Stimulated activated CD8-positive, alpha-beta memory T cell treated with anti-CD3 and anti-CD28 coated beads, Interleukin-15, amount 100 ng/mL, for 24 hours (primary cell): ENCODE measurements at places on chromosomes 2 and 18.

GRCh38 chr2:235793163-235793752 is 299.4 kb downstream of the AGAP1 start:
- no peak for DNase-seq

- no peak for DNase-seq
Measured at GRCh38 chr18:43068781-43069180, 46.7 kb downstream of the RIT2 start.

DNA sequence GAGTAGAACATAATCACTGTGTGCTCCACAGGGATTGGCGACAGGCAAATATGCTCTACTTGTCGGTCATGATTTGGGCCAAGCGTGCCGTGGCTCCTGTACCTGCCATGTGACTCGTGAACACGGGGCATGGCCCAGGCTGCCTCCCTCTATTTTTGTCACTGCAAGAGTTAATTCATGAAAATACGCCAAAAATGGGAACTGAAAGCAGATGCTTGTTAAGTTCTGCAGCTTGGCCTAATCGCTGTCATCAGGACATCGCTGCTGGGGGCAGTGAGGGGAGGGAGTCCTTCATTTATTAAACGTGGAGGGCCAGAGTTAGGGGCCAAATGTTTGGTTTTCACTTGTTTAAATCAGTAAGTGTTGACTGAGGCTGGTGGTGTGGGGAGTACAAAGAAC is 177.8 kb downstream of the BCL2 start:
- no peak for DNase-seq

- DNase-seq, result no peak
Measured at GRCh38 chr2:31253356-31254131, 19.6 kb downstream of the EHD3 start.

DNA sequence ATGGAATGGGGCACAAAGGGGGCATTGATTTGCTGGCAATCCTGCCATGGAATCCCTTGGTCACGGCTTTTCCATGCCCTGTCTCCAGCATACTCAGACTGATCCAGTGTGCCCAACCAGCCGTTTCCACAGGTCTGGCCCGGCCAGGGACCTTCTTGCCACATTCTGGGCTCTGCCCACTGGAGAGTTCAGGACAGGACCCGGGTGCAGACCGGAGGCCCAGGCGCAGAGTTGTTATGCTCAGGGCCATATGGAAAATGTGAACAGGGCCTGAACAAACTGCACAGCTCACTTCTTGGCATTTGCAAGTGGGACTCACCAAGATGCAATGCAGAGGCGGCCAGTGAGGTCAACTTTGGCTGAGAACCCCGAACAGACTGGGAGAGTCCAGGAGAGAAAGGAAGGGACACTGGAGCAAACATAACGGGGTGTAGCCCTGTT is 15.6 kb upstream of the ASAP2 start:
- DNase-seq, result no peak

DNA sequence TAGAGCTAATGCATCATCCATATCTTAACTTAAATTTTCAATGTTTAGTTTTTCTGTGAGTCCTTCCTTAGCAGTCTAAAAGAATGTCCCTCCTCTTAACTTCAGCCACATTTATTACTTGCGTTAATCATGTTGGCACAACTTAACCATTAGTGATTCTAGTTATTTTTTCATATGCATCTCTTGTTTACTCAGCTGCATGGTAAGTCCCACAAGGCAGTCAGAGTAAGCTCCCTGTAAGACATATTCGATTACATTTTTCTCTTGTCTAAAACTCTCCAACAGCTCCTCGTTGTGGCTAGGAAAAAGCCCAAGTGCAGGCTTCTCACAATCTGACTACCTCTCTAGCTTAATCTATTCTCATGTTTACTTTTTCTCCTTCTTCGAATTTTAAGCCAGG is 2045.3 kb upstream of the PIK3C3 start:
- DNase-seq, result no peak

DNA sequence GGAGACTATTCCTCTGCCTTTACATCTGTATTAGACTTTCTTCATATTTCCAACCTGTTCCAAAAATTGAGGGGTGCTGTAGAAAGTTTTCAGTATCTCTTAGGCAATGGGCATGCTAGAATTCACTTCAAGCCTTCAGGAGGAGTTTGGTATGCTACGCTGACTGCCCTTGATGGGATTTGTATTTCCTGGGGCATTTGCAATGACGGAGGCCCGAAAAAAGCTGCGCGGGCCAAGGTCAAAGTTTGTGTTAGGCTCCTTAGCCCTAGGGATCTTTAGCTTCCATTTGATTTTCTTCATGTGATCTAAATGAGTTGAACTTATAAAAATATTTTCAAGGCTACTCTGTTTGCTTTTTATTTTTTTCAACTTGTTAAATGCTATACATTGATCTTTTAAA is 5.1 kb downstream of the CPS1 start:
- no peak for DNase-seq

DNA sequence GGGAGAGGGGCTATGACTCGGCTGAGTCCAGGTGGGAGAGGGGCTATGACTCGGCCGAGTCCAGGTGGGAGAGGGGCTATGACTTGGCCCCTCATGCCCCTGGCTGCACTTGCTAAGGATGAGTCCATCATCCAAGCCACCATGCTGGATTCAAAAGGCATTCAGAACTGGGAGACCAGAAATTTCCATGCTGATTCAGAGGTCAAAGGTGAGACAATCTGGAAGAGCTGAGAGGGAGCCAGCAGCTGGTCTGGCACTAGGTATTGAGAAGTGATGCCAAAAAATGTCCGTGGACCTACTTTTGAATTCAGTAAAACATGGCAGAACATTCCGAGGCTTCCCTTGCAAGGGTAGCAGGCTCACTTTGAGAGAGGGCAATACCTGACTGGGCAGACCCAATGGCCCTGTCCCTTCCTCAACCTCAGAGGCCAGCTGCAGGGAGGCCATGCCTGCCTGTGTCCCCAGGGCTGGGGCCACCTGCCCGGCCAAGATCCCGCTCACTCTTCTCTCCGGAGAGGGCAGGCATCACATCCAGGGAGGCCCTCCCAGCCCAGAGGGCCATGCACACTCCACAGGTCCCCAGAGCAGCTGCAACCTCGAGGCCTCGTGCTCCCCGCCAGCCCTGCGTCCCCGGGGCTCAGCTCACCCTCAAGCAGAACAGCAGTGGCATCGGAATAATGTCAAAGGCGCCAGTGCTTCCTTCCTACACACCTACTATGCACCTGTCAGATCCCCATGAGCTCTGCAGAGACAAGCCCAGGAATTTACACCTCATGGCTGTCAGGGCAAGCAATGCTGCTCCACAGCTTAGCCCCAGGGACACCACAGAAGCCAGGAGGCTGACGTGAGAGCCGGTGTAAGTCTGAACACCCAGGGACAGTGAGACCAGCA is 80.2 kb upstream of the GPC1 start:
- DNase-seq, result no peak

- no peak for DNase-seq
Measured at GRCh38 chr2:184596819-184597411, 1.4 kb upstream of the ZNF804A start.

GRCh38 chr2:167404627-167405284 is 516.5 kb downstream of the XIRP2 start:
- DNase-seq, result no peak

GRCh38 chr2:107313316-107313715 is 427.3 kb upstream of the ST6GAL2 start:
- no peak for DNase-seq

DNA sequence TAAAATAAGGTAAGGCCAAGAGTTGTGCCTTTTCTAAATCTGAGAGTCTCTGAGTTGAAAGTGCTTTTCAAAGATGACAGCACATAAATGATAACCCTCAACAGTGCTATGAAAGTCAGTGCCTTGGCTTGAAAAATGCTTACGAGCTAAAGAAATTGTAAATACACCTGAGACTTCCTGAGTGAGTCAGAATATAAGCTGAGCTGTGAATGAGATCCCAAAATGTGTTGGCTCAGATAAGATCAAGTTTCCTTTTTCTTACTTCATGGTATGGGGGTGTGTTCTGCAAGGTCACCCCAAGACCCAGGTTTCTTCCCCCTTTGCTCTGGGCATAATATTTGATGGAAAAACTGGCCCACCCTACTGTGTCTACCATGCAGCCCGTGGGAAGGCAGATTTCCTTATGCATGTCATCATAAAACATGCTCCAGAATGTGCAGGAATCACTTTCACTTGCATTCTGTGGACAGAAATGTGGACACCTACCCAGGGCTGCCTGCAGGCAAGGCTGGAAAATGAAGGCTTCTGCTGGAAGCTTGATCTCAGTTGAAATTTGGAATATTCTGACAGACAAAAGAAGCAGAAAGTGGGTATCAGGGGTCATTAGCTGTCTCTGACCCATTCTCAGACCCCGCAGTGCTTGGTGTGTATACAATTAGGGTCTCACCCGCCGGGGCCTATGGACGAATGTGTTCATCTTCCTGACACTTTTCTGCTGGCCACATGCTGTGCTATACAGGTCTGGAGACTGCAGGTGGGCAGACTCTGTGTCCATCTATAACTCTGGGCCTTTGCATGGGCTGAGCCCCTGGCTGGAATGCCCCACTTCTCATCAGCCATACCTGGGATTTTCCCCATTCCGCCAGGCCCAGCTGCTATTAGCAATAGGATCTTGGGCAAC is 212.6 kb downstream of the SH3RF3 start:
- no peak for DNase-seq

GRCh38 chr2:106192752-106193689 is 1.1 kb downstream of the UXS1 start:
- peak; percentile 6 for DNase-seq

DNA sequence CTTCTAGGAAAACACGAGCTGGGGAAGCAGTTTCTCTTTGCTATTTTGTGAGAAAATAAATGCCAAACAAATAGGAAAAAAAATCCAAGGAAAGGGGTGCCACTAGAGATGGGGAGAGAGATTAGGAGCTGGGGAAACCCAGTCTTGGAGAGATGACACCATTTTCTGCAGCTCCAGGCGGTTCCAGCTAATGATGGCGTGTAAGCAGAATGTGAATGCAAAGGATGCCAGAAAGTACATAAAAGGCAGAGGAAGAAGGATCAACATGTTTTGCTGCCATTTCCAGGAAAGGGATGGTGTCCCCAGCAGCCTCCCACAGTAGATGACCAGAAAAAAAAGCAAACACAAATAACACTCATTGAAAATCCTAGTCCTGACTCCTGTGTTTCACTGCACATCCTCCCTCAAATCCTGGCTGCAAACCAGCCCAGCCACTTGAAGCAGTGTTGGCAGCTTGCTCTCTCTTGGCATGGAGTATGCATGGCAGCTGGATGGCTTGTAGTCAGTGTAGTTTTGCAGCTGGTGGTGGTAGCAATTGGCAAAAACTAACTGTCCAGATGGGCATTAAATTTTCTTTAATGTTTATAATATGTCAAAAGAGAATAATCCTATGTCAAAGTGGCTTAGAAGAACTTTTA is 93.6 kb downstream of the FTCDNL1 start:
- no peak for DNase-seq

DNA sequence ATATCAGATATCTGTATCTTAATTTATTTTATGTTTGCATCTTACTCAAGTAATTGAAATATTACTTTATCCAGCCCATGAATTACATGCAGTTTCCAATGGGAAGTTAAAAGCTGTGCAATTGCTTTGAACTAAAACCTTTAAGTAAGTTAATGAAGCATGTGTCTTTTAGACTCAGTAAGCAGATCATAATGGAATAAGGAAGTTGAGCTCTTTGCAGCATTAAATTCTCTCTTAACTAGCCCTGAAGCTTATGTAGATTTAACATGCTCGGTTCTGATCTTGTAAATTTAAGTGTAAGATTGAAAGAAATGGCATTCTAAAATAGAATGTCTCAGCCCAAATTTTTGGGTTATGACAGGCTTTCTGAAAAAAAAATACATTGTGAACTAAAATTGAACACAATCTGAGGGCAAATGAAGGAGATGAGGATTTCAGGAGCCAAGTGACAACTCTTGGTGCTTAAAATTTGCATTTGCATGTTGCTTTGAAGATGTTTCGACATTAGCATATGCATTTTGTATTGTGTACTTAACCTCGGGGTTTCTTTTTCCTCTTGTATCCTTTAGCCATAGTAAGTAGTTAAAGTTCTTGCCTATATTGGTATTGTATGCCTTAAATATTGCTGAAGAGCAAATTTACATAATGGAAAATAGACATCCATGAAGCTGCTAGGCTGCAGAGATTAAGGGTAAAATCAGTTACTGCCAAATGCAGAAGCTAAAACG is 297.8 kb upstream of the KCNJ3 start:
- no peak for DNase-seq

DNA sequence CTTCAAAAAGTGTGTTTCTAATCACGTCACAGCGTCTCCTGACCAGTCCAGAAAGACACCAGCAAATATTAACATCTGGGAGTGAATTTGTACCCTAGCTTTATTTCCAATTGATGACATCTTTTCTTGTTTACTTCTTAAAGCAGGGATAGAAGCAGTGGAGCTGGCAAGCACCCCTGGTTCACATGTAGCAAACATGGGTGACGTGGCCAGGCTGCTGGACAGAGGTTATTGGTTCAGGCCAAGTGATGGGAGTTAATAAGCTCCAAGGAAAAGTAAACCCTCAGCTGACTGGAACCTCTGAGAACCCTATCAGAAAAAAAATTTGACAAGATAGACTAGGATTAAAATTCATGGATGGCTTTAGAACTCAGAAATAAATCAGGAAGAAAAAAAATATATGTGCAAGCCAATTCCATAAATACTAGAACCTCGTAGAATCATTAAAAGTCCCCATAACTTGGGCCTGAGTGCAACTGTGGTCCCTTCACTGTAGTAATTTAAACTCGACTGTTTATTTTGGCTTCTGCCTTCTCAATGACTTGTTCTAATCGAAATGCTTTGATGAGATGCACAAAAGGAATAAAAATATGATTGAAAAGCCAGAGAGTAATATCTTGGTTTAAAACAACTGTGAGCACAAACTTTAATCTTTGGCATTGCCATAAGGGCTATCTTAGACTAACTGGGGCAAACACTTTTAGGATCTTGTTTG is 121.5 kb upstream of the CTAGE1 start:
- no peak for DNase-seq

GRCh38 chr2:138777996-138778395 is 2.2 kb downstream of the NXPH2 start:
- no peak for DNase-seq

- no peak for DNase-seq
Measured at GRCh38 chr2:8278709-8279354, 403.0 kb upstream of the ID2 start.

DNA sequence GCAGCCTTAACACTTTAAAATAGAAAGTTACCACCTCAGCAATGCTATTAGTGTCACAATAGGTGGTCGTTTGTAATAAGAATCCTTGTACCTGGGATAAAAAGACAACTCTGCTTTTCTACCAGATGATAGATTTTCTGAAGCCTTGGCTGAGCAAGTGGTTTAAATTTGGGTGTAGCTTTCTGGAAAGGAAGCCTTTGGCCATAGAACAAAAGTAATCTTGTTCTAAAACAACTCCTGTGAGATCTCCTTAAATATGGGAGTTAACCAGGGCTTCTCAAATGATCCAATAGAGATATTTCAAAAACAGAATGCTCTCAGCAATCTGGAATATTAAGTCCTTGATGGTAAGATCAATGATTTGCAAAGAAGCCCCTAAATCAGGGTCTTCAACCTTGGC is 261.6 kb downstream of the ZNF516 start:
- DNase-seq, result no peak
